ENCODE measurements at places on chromosomes 13 and 19.

GRCh38 chr19:1288833-1289685 lies 3.4 kb downstream of the EFNA2 start:
- no peak for DNase-seq

DNA sequence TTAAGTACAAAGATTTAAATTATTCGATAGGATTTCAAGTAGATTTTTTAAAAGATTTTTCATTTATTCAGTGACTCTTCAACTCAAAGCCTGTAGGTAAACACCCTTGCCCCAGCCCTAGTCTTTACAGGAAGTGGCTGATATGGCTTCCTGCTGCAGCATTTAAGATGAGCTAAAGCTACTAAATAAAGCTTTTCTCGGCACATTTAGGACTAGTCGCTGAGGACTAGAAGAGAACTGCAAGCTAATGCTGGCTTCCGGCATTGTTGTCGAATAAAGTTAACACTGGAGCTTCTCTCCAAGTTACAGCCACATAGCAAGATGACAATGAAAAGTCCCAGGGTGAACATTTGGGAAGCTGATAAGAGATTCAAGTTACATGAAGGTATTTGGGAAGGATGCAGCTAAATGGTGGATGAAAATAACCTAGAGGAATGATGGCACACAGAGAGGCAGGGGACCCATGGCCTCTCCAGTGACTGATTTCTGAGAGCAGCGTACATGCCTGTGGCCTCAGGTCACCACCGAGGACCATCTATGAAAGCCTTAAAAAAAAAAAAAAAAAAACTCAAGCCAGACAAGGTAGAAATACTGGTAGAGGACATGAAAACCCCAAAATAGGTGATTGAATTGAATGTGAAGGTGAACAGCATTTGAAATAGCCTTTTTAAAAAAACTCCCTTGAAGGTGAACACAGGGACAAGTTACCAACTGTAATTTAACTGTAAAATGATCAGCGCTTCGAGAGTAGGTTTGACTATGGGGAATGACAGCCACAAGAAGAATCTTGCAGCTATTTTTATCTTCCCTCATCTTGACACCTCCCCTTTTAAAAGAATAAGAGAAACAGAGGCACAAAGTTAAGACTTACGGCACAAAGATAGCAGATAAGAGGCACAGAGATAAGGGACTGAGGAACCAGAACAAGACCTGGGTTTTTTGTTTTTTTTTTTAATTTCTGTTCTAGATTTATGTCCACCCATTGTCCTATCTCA lies 155.4 kb downstream of the DCT start:
- peak; percentile 21 for DNase-seq

GRCh38 chr13:102298051-102298450 lies 103.8 kb downstream of the FGF14 start:
- DNase-seq: no peak

DNA sequence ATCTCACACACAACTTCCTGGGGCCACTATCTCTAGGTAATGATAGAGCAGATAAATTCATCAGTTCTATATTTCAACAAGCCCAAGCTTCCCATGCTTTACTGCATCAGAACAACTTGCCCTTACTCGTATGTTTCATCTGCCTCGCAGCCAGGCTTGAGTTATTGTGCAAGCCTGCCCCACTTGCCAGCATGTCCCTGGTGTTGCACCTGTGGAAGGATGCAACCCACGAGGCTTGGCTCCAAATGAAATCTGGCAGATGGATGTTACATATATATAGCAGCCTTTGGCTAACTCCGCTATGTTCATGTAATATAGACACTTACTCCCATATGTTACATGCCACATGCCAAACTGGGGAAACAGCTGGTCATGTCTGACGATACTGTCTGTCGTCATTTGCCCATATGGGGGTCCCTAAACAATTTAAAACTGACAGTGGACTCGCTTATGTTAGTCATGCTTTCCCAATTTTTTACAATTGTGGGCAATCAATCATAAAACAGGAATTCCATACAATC lies 6.2 kb downstream of the ERVK3-1 start:
- DNase-seq: no peak

- no peak for DNase-seq
These were observed 80.1 kb upstream of the ATXN8OS start for GRCh38 chr13:70027551-70027950.

GRCh38 chr19:18972851-18973250 lies 31.8 kb upstream of the HOMER3 start:
- DNase-seq: no peak

DNA sequence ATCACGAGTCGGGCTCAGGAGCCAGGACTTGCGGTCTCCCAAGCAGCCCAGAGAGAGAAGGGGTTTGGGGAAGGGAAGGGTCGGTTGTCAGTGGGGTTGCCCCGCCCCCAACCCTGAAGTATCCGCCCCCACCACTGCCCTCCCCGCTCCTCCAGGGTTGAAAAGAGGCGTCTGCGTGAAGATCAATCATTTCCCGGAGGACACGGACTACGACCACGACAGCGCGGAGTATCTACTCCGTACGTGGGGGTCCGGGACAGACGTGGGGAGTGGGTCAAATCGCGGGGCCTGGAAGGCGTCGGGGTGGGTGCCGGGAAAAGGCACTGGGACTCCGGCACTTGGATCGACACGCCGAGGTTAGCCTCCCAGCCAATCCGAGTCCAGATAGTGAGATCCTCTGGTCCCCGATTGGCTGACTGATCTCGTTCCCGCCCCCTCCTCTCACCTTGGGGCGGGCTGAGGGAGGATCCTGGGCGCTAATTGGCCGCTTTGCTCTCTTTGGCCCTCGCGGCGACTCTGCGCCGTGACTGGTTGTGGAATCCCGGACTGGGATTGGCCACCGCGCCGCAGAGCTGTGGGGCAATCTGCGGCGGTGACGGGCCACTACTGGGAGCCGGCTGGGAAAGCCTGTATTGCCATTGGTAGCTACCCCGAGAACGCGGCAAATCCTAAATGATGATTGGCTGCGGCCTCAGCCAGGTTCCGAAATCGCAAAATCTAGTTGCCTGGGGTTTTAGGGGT lies 13.3 kb upstream of the CACNG6 start:
- DNase-seq: no peak

DNA sequence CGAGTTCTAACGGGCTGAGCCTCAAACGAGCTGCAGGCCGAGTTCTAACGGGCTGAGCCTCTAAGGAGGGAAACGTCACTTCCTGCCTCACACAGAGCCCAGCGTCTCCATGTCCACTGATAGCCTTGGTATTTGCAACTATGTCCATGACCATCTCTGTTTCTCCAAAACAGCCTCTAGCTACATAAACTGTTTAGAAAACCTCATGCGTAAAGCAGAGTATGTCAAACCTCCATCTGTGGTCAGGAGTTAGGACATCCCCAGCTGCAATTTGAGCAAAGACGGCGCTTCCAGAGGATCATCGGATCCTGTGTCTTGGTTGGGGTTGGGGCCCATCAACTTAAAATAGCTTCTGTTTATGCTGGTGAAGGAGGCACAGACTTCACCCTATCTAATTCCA lies 20.8 kb downstream of the RASA3 start:
- DNase-seq: no peak

- DNase-seq: no peak
These were observed 4.9 kb upstream of the PDE4C start for GRCh38 chr19:18230941-18231734.

DNA sequence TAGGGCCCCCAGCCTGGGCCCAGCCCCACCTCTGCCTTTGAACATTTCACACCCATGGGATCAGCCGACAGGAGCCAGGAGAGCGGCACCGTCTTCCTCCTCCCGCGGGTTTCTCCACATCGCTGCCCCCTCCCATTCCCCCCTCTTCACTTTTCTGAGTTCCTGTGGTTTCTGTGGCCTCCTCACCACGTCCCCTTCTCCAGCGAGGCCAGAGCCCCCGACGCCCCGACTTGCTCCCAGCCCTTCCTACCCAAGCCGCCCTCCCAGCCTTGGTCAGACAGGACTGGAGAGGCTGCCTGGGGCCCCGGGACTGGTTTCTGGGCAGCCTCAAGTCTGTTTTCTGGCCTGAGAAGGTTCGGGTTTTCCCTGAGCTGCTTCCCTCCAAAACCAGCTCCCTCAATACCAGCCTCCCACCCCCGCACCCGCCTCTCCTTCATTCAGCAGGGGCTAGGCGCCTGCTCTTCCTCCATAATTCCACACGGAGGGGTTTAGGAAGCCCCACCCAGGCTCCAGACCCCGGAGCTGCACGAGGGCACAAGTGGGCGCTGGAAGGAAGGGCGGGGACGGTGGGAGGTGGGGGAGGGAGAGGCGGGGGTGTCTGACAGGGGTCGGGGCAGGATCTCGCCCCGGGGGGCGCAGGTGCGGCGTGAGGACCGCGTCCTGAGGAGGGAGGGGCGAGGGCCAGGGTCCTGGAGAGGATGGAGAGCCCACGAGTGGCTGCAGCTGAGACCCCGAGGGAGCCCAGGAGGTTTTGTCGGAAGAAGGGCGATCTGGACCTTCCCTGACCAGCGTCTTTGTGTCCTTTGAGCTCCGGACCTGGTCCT lies 4.0 kb upstream of the SIGLEC10 start:
- DNase-seq: no peak

DNA sequence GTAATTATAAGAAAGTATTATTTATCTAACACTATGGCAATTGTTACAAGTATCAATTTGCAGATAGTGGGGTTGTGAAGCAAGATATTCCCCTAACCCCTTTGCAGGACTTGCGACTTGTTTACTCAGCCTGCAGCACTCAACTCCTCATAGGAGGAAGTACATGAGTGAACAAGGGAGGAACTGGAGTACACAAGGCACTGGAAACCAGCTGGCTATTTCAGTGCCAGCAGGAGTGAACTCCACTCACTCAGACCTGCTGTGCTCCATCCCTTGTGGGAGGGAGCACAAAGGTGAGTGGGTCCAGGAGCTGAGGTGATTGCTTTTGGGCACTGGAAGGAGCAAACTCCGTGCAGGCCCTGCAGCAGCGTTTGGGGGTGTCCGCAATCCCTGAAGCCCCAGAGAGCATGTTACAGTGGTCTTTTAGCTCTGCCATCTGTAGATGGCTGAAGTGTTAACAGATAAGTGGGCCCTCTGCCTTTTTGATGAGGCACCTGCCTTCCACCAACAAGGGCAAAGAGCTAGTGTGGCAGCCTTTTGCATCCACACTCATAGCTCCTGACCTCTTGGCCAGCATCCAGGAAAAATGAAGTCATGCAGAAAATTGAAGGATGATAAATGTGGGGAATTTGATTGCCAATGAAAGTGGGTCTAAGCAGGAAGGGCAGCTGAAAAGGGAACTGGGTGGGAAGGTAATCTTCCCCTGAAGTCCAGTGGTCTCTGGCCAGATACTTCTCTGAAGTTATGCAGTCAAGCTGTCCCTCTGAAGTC lies 802.2 kb upstream of the MIR17HG start:
- DNase-seq: no peak

- DNase-seq: no peak
These were observed 1379.8 kb upstream of the ATXN8OS start for GRCh38 chr13:68727798-68728197.

DNA sequence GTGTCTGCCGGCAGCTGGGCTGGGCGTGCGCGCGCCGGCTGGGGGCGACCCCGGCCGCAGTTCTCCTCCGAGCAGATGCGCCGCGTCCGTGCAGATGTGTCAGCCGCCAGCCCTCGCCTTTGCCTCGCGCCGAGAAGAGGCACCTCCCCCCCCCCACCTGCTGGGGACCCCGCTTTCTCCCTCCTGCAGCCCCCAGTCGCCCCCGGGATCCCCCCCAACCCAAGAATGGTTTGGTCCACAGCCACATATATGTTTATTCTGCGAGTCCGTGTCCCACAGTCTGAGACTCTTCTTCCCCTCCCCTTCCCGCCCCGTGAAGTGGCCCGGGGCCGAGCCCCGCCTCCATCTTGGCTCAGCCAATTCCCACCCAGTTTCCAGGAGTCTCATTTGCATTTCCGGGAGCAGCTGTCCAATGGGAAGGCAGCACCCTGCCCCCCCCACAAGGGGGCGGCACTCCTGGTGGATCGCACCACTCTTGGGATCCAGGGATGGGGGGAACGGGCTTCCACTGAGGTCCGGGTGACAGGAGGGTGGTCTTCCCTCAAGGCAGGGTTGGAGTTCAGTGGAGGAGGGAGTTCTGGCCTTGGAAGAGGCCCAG lies 8.6 kb downstream of the ISOC2 start:
- DNase-seq: peak; percentile 42

DNA sequence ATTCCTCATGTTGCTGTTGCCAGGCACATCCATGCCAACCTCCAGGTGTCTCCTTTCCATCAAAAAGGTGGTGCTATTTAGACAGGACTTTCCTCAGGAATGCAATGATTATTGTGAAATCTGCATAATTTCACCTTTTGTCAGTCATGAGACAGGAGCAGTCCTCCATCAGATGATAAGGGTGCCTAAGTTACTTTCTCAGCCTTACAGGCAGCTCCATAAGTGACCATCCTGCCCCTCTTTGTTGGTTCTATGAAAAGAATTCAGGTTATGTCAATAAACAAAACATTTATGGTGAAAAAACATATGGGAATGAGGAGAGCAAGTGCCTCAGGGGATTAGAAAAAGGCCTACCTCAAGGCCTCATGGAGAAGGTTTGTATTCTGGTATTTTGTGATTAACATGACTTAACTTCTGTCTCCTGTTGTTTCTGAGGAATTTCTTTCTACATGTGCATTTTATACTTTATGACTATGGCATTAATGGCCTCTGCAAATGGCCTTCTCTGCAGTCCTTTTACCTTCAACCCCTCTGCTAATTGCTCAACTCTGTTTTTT lies 110.3 kb upstream of the DIAPH3 start:
- DNase-seq: no peak

- DNase-seq: no peak
These were observed 64.7 kb downstream of the GPR12 start for GRCh38 chr13:26695891-26696311.

DNA sequence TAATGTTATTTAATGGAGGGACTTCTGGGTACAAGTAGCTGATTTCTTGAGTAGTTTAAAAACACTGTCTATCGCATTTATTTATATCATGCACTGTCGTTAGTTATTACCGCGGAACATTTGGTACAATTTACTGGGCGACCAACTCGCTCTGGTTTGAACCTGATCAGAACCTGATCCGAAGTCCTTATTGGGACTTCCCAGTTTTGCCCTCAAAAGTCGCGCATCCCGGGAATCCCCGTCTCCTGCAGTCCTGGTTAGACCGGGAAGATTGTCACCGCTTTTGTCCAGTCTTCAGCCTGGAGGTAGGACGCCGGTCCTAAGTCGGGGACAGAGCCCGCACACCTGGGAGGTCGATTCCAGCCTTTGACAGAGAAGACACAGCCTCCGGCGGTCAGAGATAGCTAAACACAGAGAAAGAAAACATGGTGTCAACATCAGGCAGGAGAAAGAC lies 694 bp downstream of the CLN5 start:
- DNase-seq: no peak

GRCh38 chr13:28452755-28453154 lies 42.2 kb downstream of the FLT1 start:
- DNase-seq: no peak

- DNase-seq: no peak
These were observed 21.2 kb downstream of the ZNF829 start for GRCh38 chr19:36894849-36895383.
